ENCODE measurements at places on chromosomes 1 and 21.

GRCh38 chr1:32741413-32742198 is 39.0 kb upstream of the SYNC start:
- peak; percentile 22 for DNase-seq

DNA sequence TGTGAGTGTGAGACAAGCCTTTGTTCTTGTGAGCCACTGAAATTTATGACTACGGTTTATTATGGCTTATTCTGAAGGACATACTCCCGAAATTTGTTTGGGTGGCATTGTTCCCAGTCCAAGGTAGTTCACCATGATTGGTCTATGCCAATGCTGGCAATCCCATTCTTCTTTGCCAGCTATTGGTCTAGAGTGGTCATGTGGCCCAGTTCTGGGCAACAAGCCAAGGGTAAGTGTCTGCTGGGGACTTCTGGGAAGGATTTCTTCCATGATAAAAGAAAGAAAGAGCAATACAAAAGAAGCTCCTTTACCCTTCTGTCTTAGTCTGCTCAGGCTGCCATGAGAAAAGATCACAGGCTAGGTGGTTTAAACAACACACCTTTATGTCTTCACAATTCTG is 201.6 kb downstream of the SLC35F3 start:
- DNase-seq, result no peak

DNA sequence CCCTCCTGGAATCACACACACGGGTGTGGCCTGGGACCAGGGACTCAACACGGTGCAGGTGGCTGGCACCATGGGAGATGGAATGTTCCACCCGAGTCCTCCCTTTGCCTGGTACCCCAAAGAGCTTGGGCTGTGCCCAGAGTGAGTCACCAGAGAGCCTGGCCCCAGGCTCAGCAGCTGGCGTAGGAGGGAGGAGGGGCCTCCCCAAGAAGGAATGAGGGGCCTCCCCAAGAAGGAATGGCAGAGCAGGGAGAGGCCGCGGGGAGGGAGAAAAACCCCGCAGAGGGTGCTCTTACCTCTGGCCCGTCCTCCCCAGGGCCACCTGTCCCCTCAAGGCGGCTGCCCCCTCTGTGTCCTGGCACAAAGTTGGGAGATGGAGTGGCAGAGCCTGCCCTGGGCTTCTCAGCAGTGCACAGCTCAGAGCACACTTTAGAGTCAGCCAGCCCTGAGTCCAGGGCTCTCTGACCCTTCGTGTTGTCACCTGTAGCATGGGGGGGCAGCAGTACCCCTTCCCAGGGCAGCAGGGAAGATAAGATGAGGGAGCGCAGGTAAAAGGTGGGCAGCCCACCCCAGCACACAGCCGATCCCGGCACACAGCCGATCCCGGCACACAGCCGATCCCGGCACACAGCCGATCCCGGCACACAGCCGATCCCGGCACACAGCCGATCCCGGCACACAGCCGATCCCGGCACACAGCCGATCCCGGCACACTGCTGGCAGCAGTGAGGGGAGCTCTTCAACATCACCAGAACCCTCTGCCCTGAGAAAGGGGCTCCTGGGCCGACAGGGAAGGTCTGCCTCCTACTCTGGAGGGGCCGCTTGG is 20.2 kb upstream of the KCNAB2 start:
- DNase-seq, result peak; percentile 19

- no peak for DNase-seq
These were observed 64.6 kb upstream of the EFHD2 start for GRCh38 chr1:15344800-15345704.

DNA sequence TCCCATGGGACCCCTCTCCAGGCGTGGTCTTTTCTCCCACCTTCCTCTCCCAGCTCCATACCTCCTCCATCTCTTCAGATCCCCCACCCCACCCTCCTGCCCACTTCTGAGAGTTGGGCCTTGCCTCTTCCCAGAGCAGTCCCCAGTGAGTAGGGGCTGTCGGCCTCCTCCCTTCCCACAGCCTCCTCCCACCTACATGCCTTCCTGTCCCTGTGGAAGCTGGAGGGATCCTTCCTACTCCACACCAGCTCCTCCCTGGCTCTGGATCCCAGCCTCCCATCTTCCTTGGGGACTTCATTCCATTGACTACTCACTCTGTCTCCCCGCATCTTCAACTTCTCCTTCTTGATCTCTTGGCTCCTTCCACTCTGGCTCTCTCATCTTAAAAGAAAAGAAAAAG is 24.9 kb downstream of the KCNQ4 start:
- no peak for DNase-seq

- DNase-seq, result no peak
These were observed 11.0 kb downstream of the GSTM5 start for GRCh38 chr1:109722908-109723691.

- no peak for DNase-seq
These were observed 180.7 kb downstream of the ZBTB18 start for GRCh38 chr1:244231572-244232315.

DNA sequence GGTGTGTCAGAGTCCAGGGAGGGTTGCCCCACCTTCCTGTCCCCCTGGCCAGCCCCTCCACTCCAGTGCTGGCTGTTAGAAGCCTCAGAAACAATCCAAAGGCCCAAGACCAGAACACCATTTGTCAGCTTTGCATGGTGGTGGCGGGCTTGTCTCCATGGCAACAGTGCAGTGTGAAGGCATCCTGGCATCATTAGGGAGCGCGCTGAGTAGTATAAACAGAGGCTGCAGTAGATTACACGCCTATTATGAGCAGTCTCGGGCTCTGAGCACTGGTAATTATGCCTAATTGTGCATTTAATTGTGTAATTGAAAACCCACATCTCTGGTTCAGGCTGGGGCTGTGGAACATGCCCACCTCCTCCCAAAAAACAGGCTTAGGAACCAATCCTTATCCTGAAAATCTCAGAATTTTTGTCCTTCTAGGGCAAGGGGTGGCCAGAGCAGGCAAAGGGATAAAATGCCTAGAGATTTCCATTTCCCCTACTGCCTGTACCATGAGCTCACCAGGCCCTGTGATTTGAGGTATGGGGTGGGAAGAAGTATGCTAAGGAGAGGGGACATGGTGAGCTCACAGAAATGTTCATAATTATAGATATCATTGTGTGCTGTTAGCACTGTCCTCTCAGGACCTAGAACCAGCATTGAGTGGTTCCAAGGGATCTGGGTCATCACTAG is 11.7 kb downstream of the NKAIN1 start:
- no peak for DNase-seq

- DNase-seq, result no peak
These were observed 123.3 kb downstream of the GRIK3 start for GRCh38 chr1:36910886-36911540.

- DNase-seq, result no peak
These were observed 464 bp downstream of the ACBD6 start for GRCh38 chr1:180501865-180502360.

GRCh38 chr1:38465460-38465859 is 394.1 kb downstream of the RRAGC start:
- no peak for DNase-seq

GRCh38 chr1:237760951-237761350 is 129.8 kb downstream of the ZP4 start:
- DNase-seq, result no peak

DNA sequence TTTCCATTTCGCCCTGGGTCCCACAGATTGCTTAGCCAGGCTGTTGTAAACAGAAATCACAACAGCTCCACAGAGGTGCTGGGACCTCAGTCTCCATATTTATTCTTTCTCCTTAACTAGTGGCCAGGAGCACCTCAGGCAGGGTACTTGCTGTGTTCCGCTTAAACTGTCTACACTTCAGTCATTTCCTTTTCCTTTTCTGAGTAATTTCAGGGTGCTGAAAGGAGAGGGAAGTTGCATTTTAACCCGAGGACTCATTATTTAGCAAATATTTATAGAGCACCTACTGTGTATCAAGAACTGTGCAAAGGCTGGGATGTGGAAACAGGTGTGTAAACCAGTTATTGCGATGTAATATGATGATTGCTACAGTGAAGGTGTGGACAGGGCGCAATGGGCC is 41.9 kb downstream of the ACP6 start:
- no peak for DNase-seq

DNA sequence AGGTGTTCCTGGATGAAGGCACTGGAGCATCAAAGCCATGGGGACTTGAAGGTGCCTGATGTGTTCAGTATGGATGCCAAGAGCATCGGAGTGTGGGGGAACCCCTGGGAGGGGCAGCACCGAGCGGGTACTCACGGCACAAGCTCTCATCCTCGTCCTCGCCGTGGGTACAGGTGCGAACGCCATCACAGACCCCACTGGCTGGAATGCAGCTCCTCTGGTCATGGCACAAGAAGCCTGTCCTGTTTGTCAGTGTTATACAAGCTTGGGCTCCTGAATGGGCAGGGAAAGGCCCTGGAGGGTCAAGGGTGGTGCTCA is 6.0 kb downstream of the LDLRAD1 start:
- no peak for DNase-seq

- DNase-seq, result no peak
These were observed 2.2 kb upstream of the LYPLA2 start for GRCh38 chr1:23788695-23789094.

DNA sequence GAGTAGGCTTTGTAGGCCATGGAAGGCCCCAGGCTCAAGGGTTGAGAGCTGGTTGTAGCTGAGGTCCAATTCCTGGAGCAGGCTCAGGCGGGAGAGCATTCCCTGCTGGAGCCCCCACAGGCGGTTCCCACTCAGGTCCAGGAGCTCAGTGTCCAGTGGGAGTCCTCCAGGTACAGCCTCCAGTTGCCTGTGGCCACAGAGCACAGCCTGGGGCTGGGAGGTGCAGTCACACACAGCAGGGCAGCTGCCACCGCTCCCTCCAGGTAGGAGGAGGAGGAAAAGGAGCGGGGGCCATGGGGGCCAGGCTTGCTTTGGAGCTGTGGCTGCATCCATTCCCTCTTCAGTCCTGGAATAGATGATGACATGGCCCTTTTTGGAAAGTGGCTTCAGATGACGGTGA is 2.8 kb downstream of the LINGO4 start:
- DNase-seq, result no peak

- no peak for DNase-seq
These were observed 555.2 kb downstream of the LMO4 start for GRCh38 chr1:87883906-87884305.

DNA sequence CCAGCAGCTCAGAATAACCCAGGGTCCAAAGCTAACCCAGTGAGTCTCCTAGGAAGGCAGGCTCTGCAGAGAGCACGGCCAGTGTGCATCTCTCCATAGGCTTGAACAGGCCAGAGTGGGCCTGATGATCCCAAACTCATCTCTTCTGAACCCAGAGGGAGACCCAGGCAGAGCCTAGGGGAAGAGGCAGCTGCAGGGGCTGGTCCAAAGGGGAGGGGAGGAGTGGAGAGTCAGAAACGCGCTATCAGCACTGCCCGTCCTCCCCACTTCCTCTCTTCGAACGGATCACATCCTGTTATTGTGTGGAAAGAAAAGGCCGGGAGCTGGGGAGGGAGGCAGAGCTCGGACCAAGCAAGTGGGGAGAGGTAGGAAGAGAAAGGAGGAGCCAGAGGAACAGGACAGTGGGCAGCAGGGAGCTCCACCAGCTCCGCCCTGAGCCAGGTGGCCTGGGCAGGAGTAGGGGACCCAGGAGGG is 20.2 kb downstream of the TAL1 start:
- DNase-seq, result no peak

DNA sequence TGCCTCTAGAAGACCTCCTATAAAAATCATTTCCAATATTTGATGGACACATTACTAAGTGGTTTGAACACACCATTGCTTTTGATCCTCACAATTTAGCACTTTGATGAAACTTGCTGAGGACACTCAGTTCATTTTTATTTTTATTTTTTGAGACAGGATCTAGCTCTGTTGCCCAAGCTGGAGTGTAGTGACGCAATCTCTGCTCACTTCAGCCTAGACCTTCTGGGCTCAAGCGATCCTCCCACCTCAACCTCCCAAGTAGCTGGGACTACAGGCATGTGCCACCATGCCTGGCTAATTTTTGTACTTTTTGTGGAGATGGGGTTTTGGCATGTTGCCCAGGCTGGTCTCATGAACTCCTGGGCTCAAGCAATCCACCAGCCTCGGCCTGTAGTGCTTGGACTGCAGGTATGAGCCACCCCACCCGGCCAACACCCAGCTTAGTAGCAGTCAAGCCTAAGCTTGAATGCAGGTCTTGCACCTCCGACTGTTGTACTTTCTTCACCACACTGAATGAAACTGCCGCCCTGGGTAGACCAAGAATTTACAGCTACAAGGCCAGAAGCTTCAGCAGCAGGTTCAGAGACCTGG is 24.8 kb upstream of the ATP2B4 start:
- DNase-seq, result no peak

DNA sequence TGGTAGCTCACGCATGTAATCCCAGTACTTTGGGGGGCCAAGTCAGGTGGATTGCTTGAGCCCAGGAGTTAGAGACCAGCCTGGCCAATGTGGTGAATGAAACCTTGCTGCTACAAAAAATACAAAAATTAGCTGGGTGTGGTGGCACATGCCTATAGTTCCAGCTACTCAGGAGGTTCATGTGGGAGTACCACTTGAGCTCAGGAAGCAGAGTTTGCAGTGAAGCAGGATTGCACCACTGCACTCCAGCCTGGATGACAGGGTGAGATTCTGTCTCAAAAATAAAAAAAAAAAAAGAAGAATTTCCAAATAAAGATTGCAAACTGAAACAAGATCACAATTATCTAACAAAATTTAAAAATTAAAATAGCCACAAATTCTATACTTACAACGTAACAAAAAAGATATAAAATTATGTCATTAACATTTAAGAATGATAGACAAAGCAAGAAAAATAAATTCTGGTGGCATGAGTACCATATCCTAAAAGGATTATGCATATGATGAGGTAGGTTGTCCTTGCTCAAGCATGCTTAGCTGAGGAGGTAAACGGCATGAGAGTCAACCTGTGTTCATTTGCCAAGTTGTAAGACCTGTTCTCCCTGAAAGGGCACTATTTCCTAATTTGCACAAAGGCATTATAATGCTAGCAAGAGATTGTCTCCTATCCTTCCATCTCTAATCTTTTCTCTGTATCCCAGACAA is 20.2 kb downstream of the IPP start:
- no peak for DNase-seq

GRCh38 chr21:34827445-34828235 is 158.8 kb downstream of the CLIC6 start:
- no peak for DNase-seq

DNA sequence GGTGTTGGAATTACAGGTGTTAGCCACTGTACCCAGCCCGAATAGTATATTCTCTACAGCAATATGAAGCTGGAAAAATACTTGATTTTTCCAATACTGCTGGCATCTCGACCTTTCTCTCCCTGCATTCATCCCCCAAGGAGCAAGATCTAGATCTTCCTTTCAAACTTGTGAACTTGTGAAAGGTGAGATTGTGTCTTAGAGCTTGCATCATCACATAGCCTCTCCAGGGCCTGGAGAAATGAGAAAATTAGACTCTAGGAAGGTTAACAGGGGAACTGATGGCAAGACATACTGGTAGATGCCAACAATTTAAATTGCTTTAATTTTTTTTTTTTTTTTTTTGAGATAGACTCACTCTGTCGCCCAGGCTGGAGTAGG is 2.1 kb downstream of the PRUNE1 start:
- DNase-seq, result no peak

DNA sequence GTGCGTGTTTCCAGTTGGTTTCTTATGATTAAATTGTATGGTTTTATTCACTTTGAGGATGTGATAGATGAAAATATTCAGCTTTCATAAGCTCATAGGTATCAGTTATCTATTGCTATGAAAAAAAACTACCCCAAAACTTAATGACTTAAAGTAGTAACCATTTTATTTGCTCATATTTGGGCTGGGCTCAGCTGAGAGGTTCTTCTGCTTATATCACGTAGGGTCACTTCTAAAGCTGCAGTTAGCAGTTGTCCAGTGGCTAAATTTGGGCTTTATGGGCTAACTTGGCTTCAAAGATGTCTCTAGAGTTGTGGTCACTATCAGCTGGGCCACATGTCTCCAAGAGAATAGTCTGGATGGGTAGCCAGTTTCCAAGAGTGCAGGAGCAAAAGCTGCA is 206.4 kb upstream of the LYPLAL1 start:
- DNase-seq, result no peak

GRCh38 chr1:218433744-218434143 is 88.6 kb downstream of the TGFB2 start:
- no peak for DNase-seq

All from activated B cell treated with CpG ODN at 0.5 μM for 24 hours (primary cell).